Foreskin keratinocyte (primary cell): ENCODE measurements at places on chromosomes 12 and 14. TPM values are rescaled to one million over a fixed set of nuclear protein-coding genes. Genes with fewer than 3 reads are reported as not detected.

Gene C12orf54
- total RNA-seq, result 4.3 and 5.7 TPM in 2 replicates

Gene MAGOHB
- total RNA-seq, result 44.5 and 48.3 TPM in 2 replicates

Gene ASIC1
- 3.3 and 4.3 TPM in 2 replicates for total RNA-seq

Gene DBX2
- total RNA-seq, result not detected in 2 replicates

Gene KCNJ8
- not detected in 2 replicates for total RNA-seq

Gene KRT2
- total RNA-seq, result not detected in 2 replicates

Gene CCDC177
- total RNA-seq, result not detected in 2 replicates
